Frontal cortex (tissue), 4 donors: ENCODE measurements at places on chromosomes 1 and 21.

GRCh38 chr1:93623875-93624274 lies 57.8 kb downstream of the BCAR3 start:
- DNase-seq = no peak

DNA sequence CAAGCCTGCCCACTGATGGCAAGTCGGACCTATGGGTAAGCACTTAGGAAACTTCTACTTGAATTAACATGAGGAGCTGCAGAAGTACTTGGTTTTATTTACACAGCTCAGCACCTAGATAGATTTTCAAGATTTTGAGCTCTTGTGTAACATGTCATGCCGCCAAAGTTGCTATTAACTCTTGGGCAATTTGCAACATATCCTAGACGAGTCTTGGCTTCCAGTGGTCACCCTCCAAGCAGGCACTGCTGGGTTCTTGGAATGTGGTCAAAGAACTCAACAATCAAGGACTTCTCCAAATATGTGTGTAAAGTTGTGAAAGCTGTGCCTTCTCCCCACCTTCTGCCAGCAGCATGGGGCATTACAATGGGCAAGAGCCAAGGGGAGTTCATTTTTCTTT lies 17.8 kb upstream of the GUCA2B start:
- DNase-seq = no peak

GRCh38 chr1:34360574-34360973 lies 183.9 kb downstream of the C1orf94 start:
- no peak for DNase-seq

DNA sequence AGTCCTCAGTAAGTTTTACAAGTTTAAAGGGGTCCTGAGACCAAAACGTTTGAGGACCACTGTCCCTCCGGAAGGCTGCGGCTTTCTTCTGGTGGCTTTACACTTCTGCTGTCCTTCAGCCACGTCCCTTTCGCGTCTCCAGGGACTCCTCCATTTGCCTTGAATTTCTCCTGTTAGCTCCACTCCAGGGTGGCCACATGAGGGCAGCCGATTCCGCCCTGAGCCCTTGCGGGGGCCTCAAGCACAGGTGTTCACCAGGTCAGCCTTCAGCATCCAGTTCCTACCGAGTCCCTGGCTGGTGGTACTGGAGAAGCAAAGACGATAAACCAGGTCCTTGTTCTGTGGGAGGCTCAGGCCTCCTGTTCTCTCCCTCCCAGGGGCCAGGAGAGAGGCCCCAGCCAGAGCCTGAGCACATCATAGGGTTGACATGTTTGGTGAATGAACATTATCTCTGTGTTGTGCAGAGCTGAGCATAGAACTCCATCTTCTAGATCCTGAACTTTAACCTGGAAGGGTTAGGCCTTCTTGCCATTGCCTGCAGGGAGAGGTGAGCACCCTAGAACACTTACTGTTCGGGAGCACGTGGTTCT lies 27.4 kb upstream of the COQ8A start:
- no peak for DNase-seq

DNA sequence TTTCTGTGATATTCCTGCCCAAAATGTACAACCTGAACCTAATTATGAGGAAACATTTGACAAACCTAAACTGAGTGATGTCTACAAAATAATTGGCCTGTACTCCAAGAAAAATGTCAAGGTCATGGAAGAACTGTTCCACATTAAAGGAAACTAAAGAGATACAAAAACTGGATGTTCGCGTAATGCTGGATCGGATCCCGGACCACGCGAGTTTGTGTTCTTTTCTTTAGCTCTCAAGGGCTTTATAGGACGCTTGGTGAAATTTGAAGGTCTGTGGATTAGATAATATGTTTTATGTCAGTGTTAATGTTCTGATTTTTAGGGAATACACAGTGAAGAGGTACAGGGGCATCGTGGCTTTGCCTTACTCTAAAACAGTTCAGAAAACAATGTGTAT lies 400.5 kb downstream of the CAMTA1 start:
- DNase-seq = no peak

GRCh38 chr1:187038784-187039183 lies 210.0 kb downstream of the PLA2G4A start:
- no peak for DNase-seq

DNA sequence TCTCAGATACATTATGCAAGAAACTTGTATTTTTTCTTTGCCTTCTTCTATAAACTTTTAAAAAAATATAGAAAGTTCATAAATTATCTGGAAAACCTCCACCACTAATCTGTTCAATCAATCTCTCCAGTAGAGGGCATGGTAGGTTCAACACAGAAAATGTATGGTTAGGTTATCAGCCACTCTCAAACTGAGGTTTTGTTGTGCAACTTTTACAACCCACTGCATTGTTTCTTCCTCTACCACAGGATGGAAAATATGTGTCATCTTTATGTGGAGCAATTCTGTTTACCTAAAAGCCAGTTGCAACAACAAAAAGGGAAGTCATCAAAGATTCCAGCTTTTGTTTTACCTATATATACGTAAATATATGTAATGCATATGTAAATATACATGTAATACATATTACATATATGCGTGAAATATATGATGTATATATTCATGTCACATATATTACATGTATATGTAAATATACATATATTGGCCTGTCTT lies 3.0 kb upstream of the RGS2 start:
- DNase-seq = peak; percentile 27

DNA sequence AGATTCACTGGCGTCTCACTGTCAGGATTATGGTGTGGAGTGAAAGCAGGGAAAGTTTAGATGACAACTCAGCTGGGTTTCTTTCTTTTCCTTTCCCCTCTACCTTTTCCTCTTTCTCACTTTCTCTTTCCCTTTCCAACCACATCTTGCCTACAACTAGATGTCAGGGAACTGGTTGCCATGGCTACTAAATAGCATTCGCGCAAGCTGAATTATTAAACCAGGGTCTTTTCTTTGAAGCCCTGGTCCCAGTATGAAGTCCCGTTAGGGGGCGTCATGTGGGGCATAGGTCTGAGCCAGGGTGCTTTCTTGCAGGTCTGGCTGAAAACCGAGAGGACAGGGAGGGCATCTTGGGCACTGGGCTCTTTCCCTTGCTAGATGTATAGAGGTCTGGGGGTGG lies 168.4 kb upstream of the CACNA1E start:
- DNase-seq = no peak

- no peak for DNase-seq
Observed at GRCh38 chr1:231196728-231197127, 34.9 kb downstream of the TRIM67 start.

DNA sequence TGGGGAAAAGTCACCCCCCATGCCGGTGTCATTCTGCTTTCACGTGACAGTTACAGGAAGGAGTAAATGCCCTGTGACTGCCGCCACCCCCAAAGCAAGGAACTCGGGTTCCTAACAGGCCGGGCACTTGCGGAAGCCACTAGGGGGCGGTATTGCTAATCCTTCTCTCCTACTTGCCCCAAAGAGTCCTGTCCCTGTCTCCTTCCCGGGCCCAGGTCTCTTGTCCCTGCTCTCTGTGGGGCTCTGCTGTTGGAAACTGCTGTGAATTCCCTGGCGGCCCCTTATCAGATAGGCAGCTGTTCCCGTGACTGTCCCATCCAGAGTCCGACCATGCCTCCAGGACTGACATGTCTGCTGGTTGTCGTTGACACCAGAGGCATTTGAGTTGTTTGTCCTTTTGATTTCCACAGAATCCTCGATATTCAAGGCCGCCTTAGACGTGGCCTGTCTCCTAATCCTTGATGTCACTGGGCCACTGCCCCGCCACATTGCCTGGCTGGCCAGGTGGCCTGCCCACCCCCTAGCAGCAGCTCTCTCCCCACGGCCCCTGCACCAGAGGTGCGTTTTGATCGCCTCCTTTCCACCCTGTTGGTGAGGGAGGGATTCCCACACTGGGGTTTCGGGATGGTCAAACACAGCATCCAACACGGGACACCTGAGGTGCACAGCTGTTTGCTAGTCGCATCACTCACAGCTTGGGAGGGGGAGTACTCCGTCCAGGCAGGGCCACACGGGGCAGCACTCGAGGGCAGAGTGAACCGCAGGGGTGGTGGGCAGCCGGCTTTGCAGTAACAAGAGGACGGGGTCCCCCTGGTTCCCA lies 37.3 kb downstream of the CHAF1B start:
- DNase-seq = peak; percentile 37

DNA sequence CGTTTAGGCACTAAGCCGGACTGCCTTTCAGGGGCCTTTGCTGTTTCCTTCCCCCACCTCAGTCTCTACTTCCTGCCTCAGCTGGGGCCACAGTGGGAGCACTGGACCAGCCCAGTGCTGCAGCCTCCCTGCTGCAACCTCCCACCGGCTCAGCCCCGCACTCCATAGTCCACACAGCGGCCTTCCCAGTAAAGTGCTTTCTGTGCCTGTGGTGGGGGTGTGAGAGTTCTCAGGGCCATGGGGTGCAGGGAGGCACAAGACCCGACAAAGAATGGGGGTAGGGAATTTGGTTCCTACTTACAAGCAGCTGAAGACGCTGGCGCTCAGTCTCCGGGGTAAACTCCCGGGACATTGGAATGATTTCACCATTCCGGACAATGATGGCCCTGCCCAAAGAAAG lies 3.5 kb downstream of the PPM1J start:
- no peak for DNase-seq

GRCh38 chr1:36365381-36365780 lies 20.3 kb downstream of the STK40 start:
- DNase-seq = no peak

- DNase-seq = no peak
Observed at GRCh38 chr1:20259646-20260045, 31.0 kb upstream of the VWA5B1 start.

DNA sequence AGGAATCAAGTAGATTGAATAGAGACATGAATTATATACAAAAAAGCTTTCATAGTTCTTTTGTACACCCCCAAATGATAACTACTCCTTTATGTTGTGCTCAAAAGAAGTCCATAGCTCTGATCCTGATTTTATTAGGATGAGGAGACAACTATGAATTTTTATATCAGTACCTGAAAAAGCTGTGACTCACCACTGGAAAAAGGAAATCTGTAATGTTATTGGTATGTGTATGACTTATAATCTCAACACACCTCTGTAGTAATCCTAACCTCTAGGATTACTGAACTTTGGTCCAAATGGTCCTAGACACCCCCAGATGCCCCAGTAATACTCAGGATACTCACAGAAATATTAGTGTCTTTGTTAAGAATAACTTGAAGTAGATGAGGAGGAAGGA lies 10.2 kb downstream of the PRKAB2 start:
- no peak for DNase-seq

GRCh38 chr1:45583666-45584350 lies at the start of gene NASP:
Gene NASP, plus strand, starts transcription at chr1:45584041. Its CDS starts 106 bp downstream, at chr1:45584147.
- peak; percentile 85 for DNase-seq

DNA sequence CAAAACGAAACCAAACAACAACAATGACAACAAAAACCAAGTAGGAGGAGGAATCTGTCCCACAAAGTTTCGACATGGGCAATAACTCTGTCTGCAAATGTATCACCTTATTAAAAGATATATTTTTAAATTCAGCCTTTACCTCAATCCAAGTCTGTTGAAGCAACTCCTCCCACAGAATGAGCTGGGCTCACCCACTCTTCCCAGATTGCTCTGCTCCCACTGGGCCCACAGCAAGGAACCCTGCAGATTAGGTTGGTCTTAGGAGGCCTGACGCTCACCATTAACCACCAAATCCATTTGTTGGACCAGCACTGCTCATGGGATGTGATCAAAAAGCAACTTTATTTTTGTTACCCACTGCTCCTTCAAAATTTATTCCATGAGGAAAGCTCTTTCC lies 114.7 kb upstream of the CDC42BPA start:
- DNase-seq = no peak

- no peak for DNase-seq
Observed at GRCh38 chr1:29839726-29840125, 603.4 kb downstream of the PTPRU start.

- no peak for DNase-seq
Observed at GRCh38 chr1:234866007-234866866, 256.3 kb upstream of the IRF2BP2 start.

GRCh38 chr1:66633159-66633558 lies 99.2 kb downstream of the SGIP1 start:
- no peak for DNase-seq

DNA sequence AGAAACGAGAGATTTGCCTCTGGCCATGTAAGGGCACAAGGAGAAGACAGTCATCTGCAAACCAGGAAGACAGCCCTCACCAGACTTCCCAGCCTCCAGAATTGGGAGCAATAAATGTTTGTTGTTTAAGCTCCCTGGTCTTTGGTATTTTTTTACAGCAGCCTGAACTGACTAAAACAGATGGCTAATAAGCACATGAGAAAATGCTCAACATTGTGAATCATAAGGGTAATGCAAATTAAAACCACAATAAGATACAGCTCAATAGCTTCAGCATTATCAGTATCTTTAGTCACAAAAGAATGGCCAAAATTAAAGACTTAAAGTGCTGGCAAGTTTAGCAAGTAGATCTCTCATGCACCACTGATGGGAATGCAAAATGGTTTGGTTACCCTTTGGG lies 11.7 kb downstream of the UBE2G2 start:
- DNase-seq = no peak

DNA sequence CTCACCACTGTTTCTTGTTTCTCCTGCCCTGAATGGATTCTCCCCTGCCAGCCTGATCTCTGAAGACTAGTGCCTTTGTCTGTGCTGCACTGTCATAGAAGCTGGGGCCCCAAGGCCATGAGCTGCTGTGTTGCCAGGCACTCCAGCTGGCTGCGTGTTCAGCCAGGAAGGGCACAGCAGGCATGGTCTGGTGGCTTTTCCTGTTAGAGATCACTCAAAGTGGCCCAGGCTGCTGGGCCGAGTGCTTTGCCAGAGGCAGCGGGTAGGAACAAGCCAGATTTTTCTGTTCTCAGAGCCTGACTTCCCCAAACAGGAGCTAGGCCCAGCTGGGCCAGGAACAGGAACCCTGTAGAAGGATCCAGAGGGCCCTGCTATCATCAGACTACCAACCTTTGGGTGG lies 5.2 kb downstream of the ADPRS start:
- DNase-seq = peak; percentile 51

DNA sequence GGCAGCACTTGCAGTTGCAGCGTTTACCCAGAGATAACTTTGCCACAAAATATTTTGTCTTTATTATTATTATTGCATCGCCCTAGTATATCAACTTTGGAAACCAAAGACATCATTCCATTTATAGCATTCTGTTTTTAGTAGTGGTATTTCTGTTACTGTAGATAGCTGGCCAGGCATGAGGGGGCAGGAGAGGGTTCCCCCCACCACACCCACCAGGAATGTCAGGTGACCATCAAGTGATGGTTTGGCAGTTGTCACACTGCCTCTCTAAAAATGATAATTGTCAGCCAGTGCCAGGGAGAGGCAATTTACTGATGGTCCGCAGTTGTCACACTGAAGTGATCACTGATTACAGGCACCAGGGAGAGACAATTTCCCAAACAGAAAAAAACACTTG lies 135.6 kb downstream of the TSEN15 start:
- no peak for DNase-seq
